ENCODE measurements at places on chromosomes 13 and 19.

DNA sequence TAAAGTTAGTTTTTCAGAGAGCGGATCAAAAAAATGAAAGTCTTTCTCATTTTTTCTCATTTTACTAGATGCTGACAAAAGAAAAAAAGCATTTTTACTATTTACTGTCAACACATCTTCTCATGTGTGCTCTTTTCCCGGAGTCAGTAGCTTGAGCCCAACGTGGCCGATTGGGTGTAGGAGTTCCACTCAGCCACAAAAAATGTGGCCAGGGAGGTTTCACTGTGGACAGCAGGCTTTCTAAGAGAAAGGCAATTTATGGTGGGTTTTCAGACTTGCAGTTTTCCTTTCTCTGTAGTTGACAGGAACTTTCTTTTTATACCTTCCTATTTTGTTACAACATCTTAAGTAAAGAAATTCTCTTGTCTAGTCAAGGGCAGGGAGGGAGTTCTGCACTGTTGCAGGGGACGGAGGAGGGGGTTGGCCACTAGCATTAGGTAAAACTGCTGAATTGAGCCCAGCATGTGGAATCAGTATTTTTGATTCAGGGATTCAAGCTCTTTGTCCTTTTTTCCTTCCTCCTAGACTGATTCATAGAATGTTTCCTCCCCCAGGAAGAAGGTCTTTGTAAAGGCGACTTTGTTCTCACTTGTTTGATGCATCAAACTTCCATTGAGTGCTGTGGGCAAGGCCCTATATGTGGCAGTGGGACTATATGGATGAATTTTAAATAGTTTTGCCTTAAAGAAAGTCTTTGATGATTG lies 123.1 kb downstream of the B3GLCT start:
- DNase-seq, result no peak

DNA sequence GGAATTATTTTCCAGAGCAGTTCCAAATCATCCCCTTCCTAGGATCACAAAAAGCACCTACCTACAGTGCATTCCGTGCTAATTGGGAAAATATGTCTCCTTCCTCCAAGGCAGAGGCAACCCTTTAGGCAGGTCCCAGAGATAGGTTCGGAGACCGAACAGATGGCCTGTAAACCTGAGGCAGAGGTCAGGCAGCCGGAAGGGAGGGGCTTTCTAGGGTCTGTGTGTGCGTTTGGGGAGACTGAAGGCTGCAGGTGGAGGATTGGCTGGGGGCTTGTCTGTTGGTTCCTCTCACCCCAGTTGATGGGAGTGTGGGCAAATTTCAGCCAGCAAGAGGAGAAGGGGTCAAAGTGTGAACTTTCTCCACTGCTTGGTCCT lies 7.1 kb downstream of the KCNN4 start:
- DNase-seq, result no peak

DNA sequence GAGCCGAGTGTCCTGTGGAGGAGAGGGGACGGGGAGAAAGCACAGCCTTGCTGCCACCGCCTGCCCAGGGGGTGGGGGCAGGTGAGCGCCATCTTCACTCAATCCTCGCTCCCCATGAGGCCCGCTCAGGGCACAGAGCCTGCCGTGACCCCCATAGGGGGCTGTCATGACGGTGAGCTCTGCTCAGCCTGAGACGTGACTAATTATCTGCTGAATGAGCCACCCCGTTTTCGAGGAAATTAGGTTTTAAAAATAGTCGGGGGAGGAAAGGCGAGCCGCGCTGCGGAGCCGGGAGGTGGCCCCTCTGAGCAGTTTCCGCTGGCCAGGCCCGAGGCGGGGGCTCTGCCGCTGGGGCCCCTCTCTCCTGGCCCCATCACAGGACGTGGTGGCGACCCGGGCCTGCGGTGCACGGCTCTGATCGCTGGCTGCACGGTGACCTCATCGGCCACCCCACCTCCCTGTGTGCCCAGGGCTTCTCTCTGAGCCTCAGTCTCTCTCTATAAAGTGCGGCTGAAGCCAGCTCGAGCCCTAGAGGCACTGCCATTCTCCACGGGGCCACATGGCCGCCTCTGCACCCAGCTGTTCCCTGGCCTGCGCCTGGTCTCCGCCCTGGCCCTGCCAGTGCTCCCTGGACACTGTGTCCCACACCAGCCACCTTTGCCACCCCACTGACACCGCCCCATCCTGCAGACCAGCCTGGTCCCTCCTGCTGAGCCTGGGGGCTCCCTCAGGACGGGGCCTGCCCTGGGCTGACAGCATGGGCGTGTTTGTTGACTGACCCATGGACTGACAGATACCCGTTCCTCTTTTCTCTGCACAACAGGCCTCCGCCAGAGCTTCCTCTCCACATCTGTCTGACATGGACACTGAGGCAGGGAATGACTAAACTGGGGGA lies 28.3 kb downstream of the PIP5K1C start:
- peak; percentile 33 for DNase-seq

- DNase-seq, result no peak
These were observed 8.3 kb downstream of the RAB4B start for GRCh38 chr19:40786060-40787037.

- no peak for DNase-seq
These were observed 92.7 kb downstream of the FGF14 start for GRCh38 chr13:102309110-102309509.

- DNase-seq, result no peak
These were observed 80.4 kb downstream of the DLEU7 start for GRCh38 chr13:50762969-50763567.

DNA sequence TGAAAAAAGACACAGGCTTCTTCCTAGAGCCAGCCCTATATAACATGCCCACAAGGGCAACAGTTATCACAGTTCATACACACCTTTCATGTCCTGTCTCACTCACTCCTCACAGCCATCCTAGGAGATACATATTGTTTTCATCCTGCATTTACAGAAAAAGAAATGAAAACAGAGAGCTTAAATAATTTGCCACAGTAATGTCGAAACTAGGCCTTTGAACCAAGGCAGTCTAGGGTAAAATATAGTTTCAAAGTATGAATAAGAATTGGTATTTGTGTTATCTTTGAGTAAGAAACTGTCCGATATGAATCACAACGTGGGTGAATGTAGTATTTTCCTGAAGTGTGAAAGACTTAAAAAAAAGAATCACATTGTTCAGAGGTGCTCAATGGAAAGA lies 26.8 kb downstream of the CLDN10 start:
- DNase-seq, result no peak

DNA sequence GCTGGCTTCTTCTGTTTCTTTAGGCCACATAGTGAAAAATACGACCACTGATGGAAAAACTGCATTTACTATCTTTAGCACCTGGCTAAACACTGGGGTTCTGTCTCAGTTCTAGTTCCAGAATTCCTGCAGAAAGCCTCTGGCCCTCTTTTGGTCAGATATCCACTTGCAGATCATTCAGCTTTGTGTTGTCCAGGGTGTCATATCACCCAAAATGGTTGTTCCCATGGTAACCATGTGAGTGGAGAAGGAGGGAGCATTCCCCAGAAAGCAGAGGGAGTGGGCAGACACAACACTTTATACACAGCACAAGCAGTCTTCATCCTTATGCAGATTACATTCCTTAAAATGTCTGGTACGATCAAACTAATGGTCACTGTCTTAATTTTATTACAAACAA lies 73.5 kb downstream of the CAB39L start:
- no peak for DNase-seq

- no peak for DNase-seq
These were observed 14.4 kb upstream of the SULT2B1 start for GRCh38 chr19:48537541-48537940.

DNA sequence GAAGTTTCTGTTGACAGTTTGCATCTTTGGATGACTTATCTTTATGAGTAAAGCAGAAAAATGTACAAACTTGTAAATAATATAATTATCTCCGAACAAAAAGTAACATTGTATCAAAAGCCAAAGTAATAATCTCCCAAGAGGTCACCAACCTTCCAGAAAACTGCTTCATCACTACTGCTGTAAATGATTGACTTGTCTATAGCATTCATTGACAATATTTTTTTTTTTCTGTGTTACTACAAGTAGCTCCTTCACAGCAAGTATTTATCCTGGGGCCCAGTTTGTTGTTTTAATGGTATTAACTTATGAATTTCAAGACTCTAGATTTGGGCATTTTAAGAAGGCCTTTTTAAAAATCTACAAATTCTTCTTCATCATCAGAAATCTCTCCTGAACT lies 242.4 kb downstream of the KLF12 start:
- DNase-seq, result no peak

DNA sequence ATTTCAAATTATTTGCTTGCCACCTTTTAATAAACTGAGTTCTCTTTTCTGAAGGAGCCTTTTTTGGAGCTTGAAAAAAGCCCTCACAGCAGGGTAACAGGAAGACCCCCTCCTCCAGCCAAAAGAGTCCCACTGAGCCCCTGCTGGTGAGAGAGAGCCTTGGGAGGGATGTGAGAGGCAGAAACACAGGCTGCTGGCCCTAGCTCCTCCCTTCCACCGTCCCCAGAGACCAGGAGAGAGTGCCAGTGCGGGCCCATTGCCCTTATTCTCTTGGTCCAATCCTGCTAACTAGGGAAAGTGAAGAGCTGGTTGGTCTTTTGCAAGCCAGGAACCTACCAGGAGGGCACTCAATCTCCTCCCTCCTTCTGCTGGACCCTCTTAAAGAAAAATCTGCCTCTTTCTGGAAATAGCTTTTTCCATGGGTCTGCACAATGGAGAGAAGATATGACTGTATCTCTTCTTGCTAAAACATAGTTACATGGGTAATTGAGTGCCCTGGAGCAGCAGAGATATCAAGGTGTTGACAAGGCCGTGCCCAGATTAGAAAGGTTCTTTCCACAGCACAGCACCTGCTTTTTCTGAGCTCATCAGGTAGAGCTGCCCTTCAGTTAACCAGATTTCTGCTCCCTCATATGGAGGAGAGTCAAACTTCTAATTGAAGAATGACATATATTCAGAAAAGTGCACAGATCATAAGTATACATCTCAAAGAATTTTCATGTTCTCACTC lies 113.9 kb downstream of the LRCH1 start:
- DNase-seq, result no peak

GRCh38 chr19:57075801-57076492 lies 43.8 kb upstream of the USP29 start:
- DNase-seq, result no peak

DNA sequence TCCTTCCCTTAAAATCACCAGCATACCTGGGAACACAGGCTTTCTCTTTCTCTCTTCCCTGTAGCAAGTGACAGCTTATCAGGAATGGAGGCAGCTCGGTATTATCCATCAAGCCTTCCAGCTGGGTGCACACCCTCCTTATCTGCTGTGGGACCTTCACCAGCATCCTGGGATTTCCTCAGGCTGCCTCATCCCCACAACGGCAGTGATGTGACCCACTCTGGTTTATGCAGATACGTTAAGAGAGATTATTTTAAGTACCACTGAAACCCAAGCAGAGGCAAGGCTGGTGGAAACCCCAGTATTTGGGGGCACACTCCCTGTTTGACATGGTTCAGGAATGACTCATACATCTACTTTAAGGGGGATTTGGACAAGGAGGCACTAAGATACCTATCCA lies 192.1 kb downstream of the TM9SF2 start:
- DNase-seq, result no peak

DNA sequence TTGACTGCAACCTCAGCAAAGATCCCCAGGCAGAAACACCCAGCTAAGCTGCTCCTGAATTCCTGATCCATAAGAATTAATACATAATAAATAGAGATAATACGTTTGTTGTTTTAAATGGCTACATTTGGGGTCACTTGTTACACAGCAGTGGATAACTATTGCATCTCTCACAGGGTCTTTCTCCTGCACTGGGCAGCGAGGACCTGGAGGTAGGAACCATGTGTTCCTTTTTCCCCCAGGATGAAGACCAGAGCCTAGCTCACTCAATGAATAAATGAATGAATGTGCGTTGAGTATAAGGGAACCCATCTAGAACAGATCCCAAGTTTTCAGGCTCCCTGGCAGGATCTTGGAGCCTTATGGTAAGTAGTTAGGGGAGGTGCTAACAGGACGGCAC lies 30.7 kb downstream of the F2RL3 start:
- DNase-seq, result no peak

GRCh38 chr13:47437406-47437805 lies 540.6 kb upstream of the HTR2A start:
- no peak for DNase-seq

Data from activated naive CD4-positive, alpha-beta T cell treated with anti-CD3 and anti-CD28 coated beads, Interleukin-2, amount 10 ng/mL, durations not matched to agents 7 days and 5 days (primary cell).